ENCODE measurements at places on chromosomes 12 and 14.

- DNase-seq = no peak
These were observed 319.2 kb downstream of the DUSP6 start for GRCh38 chr12:89033062-89033461.

- DNase-seq = no peak
These were observed 18.2 kb upstream of the CACNA2D4 start for GRCh38 chr12:1936406-1937320.

GRCh38 chr14:67077921-67078320 is 111.3 kb upstream of the GARIN2 start:
- DNase-seq = no peak

DNA sequence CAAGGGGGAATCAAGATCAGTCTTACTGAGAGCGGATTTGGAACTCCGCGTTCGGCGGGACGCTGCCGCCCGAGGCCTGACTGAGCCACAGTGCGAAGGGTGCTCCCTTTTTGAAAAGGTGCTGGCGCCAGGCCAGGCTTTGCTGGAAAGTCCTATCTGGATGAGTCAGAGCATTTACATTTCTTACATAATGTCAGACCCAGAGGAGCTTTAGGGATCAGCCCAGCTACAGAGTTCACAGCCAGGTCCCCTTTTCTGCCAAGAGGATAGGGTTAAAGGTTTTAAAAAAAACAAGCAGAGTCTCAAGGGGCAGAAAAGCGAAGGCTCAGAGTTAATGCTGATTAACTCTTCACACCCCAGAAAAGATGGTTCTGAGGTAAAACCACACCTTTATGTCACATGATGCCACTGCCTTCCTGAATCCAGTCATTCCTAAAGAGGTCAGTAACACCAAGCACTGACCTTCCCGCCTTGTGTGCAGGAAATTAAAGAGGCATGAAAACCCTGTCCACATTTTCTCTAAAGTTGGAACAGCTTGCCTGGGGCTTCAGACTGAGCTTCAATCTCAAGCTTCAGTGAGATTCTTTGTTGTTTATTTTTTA is 11.7 kb upstream of the FBXL14 start:
- peak; percentile 83 for DNase-seq

- peak; percentile 47 for DNase-seq
These were observed 827 bp upstream of the TEDC1 start for GRCh38 chr14:105490267-105490571.

GRCh38 chr12:56995201-56995929 is 11.0 kb downstream of the ZBTB39 start:
- no peak for DNase-seq

DNA sequence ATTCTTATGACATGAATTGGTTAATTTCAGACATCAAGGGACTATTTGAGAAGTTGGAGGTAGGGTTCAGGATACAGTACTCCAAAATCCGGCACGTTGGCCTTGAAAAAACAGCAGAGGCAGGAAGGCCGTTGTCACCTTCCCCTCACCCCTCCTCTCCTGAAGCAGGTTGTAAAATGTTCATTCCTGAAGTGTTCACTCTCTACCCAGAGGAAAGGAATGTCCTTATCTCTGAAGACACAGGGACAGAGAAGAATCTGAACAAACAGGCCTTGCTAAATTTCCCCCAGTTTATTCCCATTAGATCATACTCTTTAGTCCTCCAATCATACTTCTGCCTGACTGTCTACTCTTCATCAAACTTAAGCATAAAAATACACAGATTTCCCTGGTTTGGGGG is 313.6 kb downstream of the ZFP36L1 start:
- DNase-seq = no peak

DNA sequence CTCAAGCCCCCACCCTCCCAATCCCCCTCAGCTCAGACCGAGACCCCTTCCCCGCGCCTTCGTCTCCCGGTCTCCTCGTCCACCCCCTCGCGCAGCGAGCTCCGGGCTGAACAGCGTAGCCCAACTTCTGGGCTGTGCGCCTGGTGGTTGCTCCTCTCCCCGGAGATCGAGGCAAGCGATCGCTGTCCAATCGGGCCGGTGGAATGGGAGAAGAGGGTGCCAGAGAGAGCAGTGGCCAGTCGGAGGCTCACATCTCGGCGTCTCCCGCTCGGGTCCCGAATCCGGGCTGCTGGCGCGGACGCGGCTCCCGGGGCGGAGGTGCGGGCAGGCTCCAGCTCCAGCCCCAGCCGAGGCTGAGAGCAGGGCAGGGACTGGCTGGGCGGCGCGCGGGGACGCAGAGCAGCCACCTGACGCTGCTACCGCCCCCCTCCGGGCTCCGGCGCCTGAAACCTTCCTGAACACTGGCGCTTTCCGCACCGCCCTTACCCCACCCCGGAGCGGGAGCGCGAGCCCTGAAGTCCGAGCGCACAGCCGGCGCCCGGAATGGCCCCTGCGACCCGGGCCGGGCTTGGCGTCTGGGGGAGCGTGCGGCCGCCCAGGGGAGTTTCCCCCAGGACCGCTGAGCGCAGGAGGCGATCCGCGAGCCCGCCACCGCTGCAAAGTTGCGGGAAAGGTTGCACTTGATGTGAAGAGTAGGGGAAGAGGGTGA is 508 bp upstream of the KCNH5 start:
- no peak for DNase-seq

DNA sequence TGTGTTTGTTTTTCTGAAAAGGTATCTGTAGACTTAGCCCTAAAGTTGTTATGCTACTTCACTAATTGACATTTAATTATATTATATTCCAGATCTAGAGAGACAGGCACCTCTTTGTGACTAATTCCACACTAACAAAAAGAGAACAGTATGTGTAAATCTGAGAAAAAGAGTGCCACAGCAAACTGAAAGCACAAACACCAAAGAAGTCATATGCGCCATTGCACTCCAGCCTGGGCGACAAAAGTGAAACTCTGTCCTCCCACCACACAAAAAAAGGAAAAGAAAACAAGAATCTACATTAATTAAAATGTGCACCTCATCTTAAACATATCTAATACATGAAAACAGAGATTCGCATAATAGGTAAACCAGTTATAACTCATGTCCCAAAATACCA is 4.4 kb upstream of the CSRNP2 start:
- no peak for DNase-seq

GRCh38 chr12:93777254-93777653 is 100.1 kb downstream of the CRADD start:
- DNase-seq = no peak

DNA sequence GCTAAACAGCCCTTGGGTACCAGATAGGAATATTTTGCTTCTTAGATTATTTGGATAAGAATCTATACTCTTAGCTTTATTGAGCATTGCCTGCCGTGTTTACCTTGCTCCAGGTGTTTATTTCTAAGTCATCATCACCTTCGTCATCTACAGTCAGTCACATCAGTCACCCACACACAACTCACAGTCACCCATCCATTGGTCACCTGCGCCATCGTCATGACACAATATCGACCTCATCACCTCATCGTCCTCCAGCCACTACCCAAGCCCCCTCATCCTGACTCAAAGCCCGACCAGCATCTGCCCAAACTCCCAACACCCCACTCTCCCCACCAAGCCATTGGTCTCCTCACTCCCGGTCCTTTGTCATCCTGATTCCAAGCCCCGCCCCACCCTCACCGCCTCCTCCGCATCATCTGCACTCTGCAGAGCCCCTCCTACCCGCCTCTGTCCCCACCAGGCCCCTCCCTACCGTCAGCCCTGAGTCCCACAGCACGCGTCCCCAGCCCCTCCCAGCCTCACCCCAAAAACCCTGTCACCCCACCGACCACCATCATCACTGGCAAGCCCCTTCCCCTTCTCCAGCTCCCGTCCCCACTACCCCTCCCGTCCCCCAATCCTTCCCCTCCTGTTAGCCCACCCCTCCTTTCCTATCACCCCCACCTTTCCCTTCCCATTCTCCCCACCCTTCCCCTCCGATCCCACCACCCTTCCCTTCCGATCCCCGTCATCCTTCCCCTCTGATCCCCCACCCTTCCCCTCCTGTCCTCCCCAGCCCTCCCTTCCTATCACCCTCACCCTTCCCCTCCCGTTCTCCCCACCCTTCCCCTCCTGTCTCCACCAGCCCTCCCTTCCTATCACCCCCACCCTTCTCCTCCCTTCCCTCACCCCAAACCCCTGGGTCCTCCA is 9.8 kb downstream of the DLK1 start:
- peak; percentile 43 for DNase-seq

DNA sequence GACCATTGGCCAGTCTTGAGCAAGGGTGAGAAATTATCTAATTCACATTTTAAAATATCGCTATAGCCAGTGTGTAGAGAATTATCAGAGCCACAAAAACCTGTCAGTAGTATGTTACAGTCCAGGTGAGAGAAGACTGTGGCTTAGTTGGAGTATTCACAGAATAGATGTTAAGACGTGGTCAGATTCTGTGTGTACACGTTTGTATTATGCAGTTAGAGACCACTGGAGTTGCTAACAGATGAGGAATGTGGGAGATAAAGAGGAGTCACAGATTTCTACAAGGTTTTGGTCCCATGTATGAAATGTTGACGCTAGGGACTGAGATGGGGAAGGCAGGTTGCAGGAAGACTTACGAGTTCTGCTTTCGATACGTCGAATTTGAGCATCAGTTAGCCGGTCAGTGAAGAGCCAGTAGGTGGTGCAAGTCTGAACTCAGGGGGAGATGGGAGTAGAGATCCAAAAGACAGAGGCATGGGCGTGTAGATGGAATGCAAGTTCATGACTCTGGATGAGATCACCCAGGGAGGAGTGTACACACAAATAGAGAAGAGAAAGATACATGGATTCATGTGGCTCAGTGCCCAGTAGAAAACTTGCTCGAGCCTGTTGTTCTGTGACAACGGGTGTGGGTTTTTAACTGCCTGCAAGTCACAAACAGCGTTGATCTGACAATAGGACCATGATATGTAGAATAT is 114.8 kb upstream of the FLRT2 start:
- no peak for DNase-seq

DNA sequence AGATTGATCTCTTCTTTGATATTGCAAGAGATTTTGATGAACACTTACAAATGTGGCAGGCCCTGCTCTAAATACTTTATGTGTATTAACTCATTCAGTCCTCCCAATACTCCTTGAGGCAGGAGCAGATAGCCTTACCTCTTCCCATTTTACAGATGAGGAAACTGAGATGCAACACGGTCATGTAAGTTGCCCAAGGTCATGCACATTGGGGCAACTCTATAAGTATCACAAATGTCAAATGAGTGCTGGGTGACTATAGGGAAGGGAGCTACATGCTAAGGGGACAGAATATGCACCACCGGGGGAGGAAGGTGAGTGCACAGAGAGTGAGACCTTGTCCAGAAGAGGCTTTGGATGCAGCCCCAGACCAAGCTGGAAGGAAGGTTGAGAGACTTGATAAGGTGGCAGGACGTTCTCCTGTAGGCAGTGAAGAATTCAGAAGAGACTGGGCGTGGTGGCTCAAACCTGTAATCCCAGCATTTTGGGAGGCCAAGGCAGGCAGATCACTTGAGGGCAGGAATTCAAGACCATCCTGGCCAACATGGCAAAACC is 132.3 kb upstream of the PWP1 start:
- DNase-seq = no peak

- DNase-seq = no peak
These were observed 115.6 kb downstream of the DIP2B start for GRCh38 chr12:50620109-50620977.

- no peak for DNase-seq
These were observed 70.6 kb downstream of the PTHLH start for GRCh38 chr12:27901959-27902358.

DNA sequence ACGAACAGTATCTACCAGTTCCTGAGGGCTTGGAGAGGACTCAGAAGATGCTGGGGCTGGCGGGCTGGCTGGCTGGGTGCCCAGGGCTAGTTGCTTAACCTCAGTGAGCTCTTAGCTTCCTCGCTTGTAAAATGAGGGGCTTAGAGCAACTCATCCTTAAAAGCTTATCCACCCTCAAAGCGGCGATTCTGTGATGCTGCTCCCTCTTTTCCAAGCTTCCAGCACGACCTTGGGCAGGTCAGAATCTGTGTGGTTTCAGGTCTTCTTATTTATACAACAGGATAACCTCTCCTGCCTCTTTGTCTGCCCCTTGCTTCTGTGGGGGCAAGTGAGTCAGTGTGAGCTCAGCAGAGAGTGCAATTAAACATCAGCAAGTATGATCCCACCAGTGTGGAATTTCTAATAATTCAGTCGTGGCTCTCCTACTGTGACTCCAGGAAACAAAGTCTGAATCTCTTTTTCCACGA is 281.8 kb downstream of the KSR2 start:
- no peak for DNase-seq

- DNase-seq = no peak
These were observed 289.2 kb downstream of the ADGRD1 start for GRCh38 chr12:131242741-131243496.

DNA sequence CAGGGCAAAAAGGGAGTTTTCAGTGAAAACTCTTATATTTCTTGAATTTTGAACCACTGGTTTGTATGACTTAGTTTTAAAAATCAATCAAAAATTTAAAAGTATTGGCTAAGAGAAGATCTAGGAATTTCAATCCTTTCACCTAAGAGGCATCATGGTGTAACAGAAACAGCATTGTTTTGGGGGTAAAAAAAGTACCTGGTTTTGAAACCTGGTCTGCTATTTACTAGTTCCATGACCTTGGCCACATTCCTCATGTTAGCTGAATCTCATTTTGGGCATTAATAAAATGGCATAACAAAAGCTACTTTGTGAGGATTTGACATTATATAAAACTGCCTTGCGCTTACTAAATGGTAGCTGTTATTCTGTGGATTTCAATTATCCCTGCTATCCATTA is 16.7 kb upstream of the GNPNAT1 start:
- no peak for DNase-seq

DNA sequence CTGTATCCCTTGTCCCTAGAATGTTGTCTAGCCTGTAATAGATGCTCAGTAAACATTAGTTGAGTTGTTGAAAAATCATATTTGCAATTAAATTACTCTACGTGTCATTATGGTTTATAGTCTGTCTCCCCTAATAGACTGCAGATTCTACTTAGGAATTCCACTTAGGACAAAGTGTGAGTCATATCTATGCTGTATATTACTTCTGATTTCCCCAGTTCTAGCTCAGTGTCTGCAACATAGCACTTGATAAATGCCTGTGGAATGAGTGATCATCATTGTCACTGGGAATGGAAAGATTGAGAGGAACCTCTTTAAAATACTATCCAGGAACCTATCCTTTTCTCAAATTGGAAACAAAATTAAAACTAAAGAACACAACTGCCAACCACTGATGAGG is 99.3 kb downstream of the TBX5 start:
- no peak for DNase-seq

- DNase-seq = no peak
These were observed 116.7 kb downstream of the LMNTD1 start for GRCh38 chr12:25436206-25437030.

GRCh38 chr14:26448181-26448855 is 149.5 kb downstream of the NOVA1 start:
- no peak for DNase-seq

- DNase-seq = no peak
These were observed 394.6 kb downstream of the AEBP2 start for GRCh38 chr12:19833775-19834501.
